PC-9 (cell line): ENCODE measurements at places on chromosomes 1 and 21. TPM values are rescaled to one million over a fixed set of nuclear protein-coding genes. Genes with fewer than 3 reads are reported as not detected.

DNA sequence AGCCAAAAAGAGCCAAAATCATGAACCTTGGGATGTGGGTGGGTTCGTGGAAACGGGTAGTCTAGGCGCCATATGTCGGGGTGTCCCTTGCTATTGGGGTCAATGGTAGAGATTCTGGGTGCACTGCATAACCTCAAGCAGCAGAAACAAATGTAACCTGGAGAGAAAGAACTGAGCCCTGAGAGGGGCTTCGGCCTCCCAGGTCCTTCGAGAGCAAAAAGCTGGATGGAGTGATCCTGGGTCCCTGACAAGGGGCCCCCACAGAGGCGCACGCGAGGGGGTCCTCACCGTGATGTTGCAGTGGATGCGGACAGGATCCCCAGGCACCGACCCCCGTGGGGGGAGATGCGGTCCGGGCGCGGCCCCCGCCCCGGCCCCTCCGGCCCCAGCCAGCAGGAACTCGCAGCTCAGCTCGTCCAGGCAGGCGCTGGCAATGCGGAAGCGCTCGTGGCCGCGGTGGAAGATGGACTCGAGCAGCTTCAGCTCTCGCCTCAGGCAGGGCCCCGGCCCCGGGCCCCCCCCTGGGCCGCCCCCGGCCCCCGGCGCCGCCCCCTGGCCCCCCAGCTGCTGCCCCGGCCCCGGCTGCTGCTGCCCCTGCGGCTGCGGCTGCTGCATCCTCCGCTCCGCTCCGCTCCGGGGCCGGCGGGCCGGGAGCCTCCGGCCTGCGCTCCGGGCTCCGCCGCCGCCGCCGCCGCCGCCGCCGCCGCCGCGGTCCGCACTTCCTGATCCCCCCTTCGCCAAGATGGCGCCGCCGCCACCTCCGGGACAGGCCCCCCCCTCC, at the start of gene UBE2Q1:
UBE2Q1 (minus strand) TSS at position 724 of the 781 bp plus-strand sequence; CDS start at position 615, 109 bp downstream.
- DNase-seq = peak; percentile 28

- DNase-seq = no peak
These were observed 11.8 kb upstream of the SCAF4 start for GRCh38 chr21:31743712-31744111.

The S100A7 gene
- total RNA-seq = not detected in 2 replicates

DNA sequence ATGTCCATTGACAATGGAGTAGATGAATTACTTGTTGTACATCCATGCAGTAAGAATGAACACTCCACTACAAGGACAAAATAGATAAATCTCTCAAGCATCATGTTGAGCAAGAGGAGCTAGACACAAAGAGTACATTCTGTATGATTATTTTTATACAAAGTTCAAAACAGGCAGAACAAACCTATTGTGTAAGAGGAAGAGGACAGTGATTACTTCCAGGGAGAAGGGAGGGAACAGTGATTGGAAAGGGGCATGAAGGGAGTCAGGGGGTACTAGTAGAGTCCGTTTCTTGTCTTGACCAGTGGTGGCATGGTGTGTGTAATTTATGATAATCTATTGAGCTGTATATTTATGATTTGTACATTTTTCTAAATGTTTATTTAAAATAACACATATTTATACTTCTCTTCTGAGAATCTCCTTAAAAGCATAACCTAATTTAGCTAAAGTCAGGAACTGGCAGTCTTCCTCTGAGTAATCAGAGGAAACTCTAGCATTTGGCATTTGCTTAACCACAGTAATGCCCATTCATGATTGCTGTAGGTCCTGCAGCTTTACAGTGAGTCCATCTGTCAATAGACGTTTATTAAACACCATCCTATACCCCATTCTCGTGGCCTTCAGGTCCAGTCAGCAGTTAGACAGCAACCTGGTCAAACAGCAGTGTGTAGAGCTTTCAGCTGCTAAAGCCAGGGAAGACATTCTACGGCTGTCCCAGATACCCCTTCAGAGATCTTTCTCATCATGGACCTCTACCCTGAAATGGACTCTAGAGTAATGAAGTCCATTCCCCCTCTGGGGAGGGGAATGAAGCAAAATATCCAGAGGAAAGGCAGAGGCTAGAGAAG, 114.1 kb upstream of the GALNT2 start:
- DNase-seq = no peak

The KRTAP21-2 gene
- not detected in 2 replicates for total RNA-seq

DNA sequence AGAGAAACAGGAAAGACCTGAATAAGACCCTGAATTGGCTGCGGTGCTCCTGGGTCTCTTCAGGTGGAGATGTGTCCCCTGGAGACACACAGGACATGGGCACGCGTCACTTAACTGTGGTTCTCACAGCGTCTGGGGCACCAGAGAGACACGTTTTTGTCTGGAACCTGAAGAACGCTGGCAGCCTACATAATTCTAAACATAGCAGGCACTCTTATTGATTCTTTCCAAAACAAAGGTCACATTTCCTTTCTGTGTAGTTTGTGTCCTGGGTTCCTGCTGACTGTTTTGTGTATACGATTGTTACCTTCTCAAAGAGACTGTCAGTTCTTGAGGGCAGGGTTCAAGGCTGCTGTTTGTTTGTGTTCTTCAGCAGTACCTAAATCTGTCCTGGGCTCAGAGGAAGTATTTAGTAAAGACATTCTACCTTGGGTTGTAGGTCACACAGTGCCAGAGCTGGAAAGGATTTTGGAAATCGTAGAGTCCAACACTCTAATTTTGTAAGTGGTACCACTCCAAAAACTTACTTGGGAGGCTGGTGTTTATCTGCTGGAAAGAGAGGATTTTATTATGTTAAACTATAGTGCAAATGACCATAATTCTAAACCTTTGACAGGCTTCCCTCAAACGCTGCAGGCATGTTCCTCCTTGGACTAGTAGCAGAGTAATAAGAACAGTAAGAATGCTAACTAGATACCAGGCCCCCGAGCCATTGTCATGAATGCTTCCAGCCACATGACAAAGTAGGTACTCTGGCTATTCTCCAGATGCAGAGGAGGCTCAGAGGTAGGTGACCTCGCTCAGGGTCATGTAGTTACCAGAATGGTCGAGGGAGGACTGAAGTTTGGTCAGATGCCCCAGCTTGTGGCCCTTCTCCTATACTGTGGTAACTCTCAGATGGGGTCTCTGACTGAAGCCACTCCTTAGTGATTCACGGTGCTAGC, 164.3 kb downstream of the DHRS3 start:
- no peak for DNase-seq

The TLCD4 gene
- total RNA-seq = 11.2 TPM in 2 replicates

DNA sequence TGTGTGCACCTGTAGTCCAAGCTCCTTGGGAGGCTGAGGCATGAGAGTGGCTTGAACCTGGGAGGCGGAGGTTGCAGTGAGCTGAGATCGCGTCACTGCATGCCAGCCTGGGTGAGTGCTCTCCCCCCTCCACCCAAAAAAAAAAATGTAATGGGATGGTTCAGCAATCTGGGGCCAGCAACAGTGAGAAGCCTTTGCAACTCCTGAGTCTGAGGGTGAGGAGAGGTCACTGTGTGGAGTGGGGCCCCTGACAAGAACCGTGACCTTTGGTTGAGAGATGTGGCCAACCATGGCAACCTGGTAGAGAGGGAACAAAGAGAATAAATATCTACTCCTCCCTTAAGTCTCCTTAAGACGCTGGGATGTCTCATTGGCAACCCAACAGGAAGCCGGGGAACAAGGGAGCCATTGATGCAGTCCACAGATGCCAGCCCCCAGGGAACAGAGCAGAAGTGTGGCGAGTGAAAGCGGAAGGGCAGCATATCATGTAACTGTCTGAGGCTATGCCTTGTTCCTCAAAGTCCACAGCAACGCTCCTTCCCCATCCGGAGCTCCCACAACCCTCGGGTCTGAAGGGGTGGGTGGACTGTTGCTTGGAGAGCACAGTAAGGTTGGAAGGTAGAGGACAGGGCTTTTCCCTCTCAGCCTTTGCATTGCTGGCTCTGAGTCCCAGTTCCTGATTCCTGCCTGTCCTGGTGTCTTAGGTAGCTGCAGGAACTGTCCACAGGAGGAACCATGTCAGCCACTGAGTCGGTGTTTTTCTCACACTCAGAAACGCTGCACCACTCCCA, 8.3 kb downstream of the TRNP1 start:
- DNase-seq = no peak

DNA sequence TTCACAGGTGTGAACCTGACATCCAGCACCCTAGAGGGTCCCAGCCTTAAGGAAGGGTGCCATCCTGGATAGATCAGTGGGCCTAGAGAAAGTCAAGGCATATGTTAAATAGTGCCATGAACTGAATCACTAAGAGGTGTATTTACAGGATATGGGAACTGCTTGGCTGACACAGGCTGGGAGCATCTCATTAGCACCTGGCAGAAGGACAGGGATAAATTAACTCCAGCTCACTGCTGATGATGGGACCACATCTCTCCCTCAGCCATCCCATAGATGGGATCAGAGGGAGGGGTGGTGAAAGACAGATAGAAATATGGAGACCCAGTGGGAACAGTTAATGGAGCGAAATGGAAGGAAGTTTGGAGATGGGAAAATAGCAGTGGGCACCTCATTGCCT, 122.0 kb downstream of the IGSF21 start:
- no peak for DNase-seq

DNA sequence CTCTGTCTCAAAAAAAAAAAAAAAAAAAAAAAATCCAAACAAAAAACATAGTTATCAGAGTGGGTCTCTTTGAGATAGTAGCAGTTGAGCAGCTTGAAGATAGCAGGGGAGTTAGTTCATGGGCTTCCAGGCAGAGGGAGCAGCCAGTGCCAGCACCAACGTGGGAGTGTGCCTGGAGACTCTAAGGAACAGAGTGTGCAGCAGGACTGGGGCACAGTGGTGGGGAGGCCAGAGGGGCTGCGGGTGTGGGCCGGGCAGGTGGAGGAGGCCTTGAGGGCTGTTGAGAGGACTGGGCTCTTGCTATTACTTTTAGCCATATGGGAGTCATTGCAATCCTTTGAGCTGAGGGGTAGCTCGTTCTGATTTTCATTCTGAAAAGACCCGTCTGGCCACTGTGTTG, 63.8 kb downstream of the RYR2 start:
- DNase-seq = no peak

- DNase-seq = peak; percentile 75
These were observed 14.3 kb downstream of the SLC2A1 start for GRCh38 chr1:42944246-42944928.

- no peak for DNase-seq
These were observed 4.8 kb upstream of the WNT9A start for GRCh38 chr1:227952374-227953021.

GRCh38 chr1:231318015-231318355, 19.7 kb downstream of the EXOC8 start:
- no peak for DNase-seq

- no peak for DNase-seq
These were observed 303.9 kb upstream of the DUSP10 start for GRCh38 chr1:222045786-222046185.

The FALEC gene
- 0.94 and 2.1 TPM in 2 replicates for total RNA-seq

DNA sequence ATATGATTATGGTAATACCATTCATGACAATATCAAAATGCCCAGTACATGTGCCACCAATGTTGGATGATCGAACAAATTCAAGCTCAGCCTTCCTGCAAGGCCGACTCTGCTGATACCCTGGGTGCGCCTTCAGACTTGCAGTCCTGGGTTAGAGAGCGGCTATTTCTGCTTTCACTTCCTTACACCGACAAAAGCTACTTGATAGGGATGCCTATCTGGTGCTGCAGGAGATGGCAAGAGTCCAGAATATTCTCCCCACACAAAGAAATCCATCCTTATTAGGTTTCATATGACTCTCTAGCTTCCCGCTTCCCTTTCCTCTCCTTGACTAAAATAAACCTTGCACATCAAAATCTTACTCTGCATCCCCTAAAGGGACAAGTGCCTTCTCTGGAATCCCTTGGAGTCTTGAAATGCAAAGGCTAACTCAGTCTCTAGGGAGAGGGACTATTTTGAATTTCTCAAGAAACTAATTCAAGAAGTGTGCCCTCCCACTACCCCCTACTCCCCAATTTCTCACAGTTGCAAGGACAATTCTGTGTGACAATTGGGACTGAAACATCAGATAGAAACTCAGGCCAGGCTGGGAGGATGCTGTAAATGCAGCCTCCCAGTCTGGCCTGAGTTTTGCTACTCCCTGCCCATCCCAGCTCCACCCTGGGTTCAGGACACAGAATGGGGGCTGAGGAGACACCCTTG, 103.1 kb upstream of the USP24 start:
- no peak for DNase-seq

GRCh38 chr1:113442131-113442530, 51.8 kb downstream of the MAGI3 start:
- no peak for DNase-seq

- no peak for DNase-seq
These were observed 117.7 kb downstream of the HLCS start for GRCh38 chr21:36848730-36849274.

The ERG gene
- total RNA-seq = not detected in 2 replicates

The MYBPH gene
- total RNA-seq = not detected in 2 replicates

The UBIAD1 gene
- total RNA-seq = 11.2 and 12.1 TPM in 2 replicates

- DNase-seq = no peak
These were observed 7.0 kb downstream of the SH3BP5L start for GRCh38 chr1:248818505-248819374.

The TPTE gene
- total RNA-seq = not detected in 2 replicates

DNA sequence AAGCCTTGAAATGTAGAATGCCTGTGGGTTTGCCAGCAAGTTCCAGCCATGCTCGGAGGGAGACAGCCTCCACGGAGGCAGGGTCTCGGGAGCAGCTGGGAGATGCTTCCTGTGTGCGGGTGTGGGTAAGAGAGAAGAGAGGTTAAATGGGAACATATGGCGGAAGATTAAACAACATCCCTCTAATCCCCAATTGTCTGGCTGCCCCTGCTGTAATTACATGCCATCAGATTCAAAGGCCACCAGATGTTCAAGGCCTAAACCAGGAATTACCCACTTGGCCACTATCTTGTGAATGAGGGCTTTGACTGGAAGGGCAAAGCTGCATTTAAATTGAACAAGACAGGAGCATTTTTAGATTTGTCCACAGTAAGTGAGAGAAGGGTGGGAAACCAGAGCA, 81.4 kb upstream of the BACE2 start:
- no peak for DNase-seq

DNA sequence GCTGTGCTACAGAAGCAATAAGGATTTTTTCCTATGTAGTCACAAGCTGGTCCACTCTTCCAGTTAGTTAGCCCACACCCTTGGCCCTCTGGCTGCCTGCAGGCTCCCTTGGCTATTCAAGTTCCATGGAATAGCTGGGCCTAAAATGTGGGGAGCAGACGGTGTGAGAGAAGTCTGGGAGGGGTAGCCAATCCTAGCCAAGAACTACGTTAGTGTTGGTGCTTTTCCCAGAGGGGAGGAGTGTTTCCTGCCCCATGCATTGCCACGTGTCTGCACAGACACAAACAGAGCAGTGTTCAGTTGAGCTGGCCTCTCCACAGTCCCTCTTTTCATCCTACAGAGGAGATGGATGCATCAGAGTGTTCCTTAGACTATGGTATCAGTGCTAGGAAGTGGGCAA, 59.0 kb upstream of the IPO9 start:
- no peak for DNase-seq

The RAB29 gene
- 10.4 and 11.1 TPM in 2 replicates for total RNA-seq

The FAM229A gene
- 11.7 and 13.1 TPM in 2 replicates for total RNA-seq

The RGS7 gene
- total RNA-seq = 2.0 and 5.8 TPM in 2 replicates

The UCHL5 gene
- 37.0 and 49.3 TPM in 2 replicates for total RNA-seq

The CLCA2 gene
- total RNA-seq = 0.20 and 0.25 TPM in 2 replicates

DNA sequence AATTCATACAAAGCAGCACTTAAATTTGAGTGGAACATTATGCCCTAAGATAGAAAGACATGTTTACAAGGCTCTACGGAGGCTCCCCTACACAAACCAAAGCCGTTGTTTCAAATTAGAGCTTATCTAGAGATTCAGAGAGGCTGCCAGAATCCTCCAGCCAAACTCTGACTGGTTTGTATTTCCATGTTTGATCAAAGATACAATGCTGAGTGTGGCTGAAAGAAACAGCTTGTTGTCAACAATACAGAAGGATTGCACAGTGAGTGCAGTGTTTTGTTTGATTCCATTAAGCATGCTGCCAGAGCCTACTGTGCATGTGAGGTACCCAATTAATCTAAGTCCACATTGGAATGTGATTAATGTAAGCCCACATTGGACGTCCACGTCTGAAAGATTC, 402.7 kb downstream of the DISC1 start:
- no peak for DNase-seq
